ENCODE measurements at places on chromosomes 2 and 18.

DNA sequence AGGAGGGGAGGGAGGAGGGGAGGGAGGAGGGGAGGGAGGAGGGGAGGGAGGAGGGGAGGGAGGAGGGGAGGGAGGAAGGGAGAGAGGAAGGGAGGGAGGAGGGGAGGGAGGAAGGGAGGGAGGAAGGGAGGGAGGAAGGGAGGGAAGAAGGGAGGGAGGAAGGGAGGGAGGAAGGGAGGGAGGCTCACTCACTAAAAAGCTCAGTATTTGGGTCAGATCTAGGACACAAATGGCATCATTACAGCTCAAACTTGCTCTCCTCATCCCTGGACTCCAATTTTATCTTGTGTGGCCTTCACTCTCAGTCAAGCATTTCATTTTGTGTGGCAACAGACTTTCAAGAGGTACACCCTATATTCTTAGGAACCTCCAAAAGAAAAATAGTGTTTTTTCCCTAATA, 435.4 kb downstream of the IRS1 start:
- no peak for DNase-seq

- no peak for DNase-seq
Observed at GRCh38 chr2:136764452-136765255, 691 bp upstream of the THSD7B start.

- peak; percentile 67 for DNase-seq
Observed at GRCh38 chr2:9655441-9656269, 24.9 kb upstream of the YWHAQ start.

DNA sequence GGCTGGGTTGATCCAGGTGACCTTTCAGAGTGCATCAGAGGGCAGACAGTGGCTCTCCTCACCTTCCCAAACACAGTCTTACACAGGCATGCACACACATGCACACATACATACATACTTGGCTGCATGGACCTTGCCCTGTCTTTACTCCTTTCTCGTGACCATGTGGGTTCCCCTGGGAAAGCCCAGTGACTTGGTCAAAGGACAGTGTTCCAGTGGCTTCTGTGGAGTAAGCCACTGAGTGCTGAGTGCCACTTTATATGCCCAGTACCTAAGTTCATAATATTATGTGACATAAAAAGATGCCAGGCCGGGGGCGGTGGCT, 249.4 kb downstream of the MYCN start:
- no peak for DNase-seq

- DNase-seq = no peak
Observed at GRCh38 chr2:35963824-35964223, 391.8 kb upstream of the CRIM1 start.

DNA sequence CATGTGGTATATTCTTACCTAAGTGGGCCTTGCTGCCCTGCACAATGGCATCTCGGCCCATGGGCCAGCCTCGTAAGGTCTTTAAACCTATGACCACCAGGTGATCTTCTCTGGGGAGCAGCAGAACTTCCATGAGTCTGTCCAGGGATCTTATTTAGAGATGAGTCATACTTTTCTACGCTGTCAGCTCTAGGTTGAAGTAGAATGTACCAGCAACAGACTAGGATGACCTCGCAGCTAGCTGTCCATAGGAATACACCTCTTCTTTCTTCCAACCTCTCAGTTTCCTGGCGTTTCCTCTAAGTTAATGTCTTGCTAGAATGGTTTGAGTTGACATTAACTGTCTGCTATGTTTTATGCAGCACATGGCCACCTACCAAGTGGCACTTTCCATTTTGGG, 15.6 kb upstream of the CXCR4 start:
- no peak for DNase-seq

GRCh38 chr18:57437402-57437765, 2.2 kb downstream of the ONECUT2 start:
- DNase-seq = no peak

GRCh38 chr2:47777277-47777937, 5.5 kb upstream of the MSH6 start:
- no peak for DNase-seq

- DNase-seq = no peak
Observed at GRCh38 chr2:219525533-219526232, 11.4 kb downstream of the ASIC4 start.

DNA sequence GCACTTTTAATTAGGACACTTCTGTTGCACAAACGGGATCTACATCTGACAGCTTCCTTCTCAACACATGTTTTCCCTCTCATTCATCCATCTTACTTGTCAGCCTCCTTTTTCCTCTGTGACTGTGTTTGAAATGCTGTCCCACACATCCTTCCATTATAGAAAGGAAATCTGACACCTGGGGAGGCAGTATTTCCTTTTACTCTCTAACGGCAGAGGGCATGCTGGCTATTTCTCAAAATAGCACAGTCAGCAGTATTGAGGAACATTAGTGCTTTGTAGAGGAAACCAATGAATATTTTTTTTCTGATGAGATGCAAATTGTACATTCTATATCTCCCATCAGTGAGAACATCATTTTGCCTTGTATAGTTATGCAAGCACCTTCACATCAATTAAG, 668.7 kb downstream of the SLC4A3 start:
- DNase-seq = no peak

GRCh38 chr2:149027590-149028250, 10.8 kb upstream of the LYPD6B start:
- DNase-seq = no peak

DNA sequence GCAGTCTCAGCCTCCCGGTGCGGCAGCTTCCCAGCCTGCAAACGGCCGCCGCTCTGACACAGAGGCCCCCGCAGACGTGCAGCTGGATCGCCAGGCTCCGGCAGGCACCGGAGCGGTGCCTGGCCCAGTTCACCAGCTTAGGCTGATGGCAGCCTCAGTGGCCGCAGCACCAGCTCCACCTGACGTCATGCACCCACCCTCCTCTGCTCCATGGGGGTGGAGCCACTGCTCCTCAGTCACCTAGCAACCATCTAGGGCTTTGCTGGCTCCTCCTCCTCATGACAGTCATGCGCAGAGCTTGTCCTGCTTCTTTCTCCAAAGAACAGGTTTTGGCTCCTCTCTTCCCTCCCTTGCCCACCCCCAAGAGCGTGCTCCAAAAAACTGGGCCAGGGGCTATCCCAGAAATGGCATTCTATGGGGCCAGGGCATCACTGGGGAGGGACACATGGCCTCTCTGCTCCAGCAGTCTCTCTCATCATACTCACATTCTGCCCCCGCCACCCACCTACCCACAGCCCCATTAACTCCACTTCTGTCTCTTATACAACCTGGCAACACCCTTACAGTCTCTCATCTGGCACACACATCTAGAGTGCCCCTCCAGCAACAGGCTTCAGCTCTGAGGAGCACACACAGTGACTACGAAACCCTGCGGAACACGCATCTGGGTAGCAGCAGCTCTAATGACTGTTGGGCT, 5.5 kb downstream of the DCTN1 start:
- DNase-seq = no peak

- DNase-seq = no peak
Observed at GRCh38 chr2:8986327-8986976, 17.0 kb downstream of the MBOAT2 start.

GRCh38 chr2:41948397-41948763, 99.4 kb upstream of the PKDCC start:
- no peak for DNase-seq

DNA sequence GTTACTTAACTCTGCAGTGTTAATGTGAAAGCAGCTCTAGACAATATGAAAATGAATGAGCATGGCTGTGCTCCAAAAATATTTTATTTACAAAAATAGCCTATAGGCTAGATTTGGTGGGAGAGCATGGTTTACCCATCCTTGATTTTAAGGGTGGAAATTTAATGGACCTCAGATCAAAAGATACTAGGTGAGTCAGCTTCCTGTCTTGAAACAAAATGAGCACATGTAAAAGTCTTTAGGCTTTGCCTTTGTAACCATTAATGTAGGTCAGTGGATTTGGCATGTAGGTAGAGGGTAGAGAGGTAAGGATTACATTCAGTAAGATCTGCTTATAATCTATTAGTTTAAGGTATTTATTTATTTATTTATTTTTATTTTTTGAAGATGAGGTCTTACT, 72.7 kb downstream of the GREB1L start:
- DNase-seq = no peak

GRCh38 chr2:587087-587960, 89.9 kb downstream of the TMEM18 start:
- DNase-seq = no peak

- no peak for DNase-seq
Observed at GRCh38 chr2:127039387-127040031, 67.4 kb downstream of the BIN1 start.

- no peak for DNase-seq
Observed at GRCh38 chr2:107062173-107062572, 176.2 kb upstream of the ST6GAL2 start.

- DNase-seq = no peak
Observed at GRCh38 chr18:55504808-55505207, 83.2 kb downstream of the TCF4 start.

- no peak for DNase-seq
Observed at GRCh38 chr2:74414441-74414840, 7.0 kb downstream of the C2orf81 start.

DNA sequence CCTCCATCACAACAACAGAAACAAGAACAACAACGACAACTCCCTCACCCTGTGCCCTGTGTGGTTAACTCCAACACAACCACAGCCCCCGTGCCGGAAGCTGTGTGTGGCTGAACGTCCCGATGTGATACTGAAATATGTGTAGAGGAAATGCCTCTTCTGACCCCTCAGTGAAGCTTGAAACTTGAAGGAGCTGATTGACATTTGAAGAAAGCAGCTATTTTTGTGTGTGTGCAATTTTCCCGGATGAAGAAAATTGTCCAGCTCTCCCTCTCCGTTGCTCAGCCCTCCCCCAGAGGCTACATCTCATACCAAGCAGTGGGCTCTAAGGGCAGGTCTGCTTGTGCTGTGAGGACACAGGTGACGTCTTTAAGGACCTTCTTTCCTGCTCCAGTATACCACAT, 173.8 kb downstream of the ICOS start:
- no peak for DNase-seq

DNA sequence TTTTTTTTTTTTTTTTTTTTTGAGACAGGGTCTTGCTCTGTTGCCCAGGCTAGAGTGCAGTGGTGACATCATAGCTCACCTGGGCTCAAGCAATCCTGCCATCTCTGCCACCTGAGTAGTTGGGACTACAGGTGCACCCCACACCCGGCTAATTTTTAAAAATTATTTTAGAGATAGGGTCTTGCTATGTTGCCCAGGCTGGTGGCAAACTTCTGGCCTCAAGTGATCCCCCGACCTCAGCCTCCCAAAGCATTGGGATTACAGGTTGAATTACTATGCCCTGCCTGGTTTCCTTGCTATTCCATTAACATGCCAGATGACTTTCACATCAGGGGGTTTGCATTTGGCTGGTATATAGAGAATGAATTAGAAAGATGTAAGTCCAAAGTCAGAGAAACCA, 253.2 kb downstream of the CAMKMT start:
- no peak for DNase-seq

GRCh38 chr2:10009811-10010781, 33.3 kb upstream of the KLF11 start:
- DNase-seq = no peak

- DNase-seq = no peak
Observed at GRCh38 chr2:145352484-145352883, 832.6 kb upstream of the ZEB2 start.

DNA sequence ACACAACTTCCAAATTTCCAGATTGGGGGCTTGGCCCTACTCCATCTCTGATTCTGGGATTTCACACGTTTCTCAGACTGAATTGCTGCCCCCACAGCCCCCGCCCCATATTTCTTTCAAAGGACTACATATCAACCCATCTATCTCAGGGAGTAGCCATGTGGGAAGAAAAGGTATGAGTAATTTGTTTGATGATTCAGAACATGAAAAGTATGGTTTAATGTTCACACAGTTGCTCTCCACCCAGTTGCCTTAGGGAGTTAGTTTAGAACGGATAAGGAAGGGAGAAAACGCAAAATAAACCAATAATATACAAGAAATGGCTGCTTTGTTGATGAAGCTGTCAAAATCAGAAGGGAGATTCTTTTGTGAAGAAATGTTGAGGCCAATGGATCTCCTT, 145.1 kb downstream of the PIEZO2 start:
- DNase-seq = no peak

DNA sequence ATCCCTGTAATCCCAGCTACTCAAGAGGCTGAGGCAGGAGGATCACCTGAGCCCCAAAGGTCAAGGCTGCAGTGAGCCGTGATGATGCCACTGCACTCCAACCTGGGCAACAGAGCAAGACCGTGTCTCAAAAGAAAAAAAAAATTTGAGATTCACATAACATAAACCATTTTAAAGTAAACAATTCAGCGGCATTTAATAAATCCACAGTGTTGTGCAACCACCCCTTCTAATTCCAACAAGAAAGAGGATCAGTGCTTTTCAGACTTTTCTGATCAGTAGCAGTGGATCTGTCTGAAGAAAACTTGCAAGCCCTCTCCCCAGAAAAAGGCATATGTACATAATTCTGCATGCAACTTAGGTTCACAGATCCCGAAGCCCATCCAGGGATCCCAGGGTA, 7.2 kb upstream of the SAG start:
- no peak for DNase-seq

- no peak for DNase-seq
Observed at GRCh38 chr2:219278655-219279150, 463 bp upstream of the DNAJB2 start.

GRCh38 chr18:990197-990596, 85.5 kb downstream of the ADCYAP1 start:
- DNase-seq = no peak

GRCh38 chr2:225122583-225123486, 80.6 kb upstream of the DOCK10 start:
- DNase-seq = no peak

DNA sequence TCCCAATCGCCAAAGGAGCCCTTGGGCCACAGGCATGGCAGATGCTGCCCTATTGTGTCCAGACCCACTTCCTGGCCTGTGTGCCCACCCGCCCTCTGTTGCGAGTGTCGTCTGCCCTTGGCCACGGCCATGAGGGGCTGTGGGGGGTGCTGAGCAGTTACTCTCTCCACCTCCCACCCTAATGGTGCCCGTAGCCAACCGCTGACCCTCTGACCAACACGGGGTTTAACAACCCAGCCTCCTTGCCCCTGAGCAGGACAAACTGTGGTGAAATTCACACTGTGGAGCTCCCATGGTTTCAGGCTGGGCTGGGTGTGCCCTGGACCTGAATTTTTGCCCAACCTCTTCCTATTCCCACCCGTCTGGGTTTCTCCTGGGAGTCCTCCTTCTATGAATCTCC, 145.7 kb upstream of the HDAC4 start:
- DNase-seq = no peak

DNA sequence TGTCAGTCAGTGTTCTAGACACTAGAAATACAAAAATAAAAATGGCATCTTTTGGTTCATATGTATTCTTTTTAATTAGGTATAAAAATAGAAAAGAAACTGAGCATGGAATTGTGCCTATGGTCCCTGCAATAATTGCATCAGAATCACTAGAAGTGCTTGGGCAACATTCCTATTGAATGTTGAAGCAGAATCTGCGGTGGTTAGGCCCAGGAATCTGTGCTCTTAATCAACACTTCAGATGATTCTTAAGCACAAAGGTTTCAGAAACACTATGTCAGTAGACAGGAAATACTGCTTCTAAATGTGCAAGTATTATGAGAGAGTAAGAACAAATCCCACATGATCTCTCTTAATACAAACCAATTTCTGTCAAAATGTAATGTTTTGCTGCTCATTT, 20.3 kb upstream of the RBBP8 start:
- no peak for DNase-seq

Measured in H54 (cell line).